Activated naive CD4-positive, alpha-beta T cell treated with Interleukin-2 at 50 U/mL for 16 hours (primary cell): ENCODE measurements at places on chromosomes 2 and 18.
A peak's percentile ranks its signal among the peaks of the same experiment; 100 is the strongest.

GRCh38 chr2:205657579-205657978, 24.7 kb upstream of the NRP2 start:
- no peak for DNase-seq

- no peak for DNase-seq
Observed at GRCh38 chr18:10482985-10483949, 28.8 kb downstream of the APCDD1 start.

DNA sequence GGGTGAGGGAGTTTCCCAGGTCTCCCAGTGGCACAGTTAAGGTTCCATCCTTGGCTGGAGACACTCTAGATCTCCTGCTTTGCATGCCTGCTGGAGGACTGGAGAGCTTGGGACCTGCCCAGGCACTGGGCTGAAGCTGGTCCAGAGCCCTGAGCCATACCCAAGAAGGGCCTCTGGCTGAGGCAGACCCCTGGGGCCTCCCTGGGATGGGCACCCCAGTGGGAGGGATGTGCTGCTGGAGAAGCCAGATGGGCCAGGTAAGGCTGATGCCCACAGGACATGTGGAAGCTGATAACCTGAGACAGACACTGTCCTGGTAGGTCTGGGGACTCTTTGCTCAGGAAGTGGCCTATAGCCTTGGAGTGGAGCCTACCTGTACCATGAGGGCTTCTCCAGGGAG, 160.7 kb downstream of the TFCP2L1 start:
- DNase-seq, result no peak

DNA sequence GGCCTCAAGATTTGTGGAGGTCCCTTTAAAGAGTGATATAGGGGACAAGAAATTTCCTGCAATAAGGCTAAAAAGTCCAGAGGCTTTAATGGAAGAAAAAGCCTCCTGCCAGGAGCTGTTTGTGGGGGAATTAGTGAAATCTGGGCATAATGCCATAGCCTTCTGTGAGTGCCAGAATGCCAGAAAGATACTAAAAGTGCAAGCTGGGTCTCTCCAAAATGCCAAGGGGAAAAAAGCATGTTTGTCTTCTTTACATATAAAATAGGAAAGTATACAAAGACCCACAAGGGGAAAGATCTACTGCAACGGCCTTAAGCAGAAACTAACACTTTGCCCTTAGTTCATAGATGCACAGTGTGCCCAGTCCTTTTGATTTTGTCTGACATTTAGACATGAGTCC, 647.7 kb upstream of the ZNF804A start:
- no peak for DNase-seq

DNA sequence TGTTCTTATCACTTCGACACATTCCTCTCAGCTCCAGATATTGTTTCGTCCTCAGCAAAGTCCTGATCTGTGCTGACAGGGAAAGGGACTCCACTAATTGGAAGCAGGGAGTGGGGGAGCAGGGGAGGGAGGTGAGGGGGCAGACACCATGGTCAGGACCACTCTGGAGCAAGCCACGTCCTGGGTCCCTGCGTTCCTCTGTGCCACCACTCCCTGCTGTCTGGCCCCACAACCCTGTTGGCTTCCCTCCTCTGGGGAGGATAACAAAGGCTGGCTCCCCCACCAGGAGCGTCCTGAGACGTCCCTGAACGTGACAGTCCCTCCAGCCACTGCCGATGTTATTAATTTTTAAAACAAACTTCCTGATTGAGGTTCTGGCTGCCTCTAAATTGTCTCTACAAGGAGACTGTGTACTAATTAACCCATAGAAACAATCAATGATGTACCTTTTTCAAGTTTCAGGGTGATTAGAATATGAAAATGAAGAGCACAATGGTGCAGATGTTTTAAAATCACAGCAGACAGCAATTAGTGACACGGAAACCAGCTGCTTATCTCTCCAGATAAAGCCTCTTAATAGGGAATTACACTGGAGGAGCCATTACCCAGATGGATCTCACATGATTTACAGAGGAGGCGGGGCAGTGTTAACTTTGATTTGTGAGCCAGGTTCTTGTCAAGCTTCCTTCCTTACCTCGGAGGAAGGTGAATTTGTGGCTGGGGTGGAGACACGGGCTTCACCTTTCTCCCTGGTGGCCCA, 257.5 kb downstream of the SETBP1 start:
- no peak for DNase-seq

GRCh38 chr2:153953761-153954160, 82.0 kb downstream of the GALNT13 start:
- no peak for DNase-seq

- DNase-seq, result no peak
Observed at GRCh38 chr2:48398285-48399002, 131.5 kb upstream of the STON1 start.

DNA sequence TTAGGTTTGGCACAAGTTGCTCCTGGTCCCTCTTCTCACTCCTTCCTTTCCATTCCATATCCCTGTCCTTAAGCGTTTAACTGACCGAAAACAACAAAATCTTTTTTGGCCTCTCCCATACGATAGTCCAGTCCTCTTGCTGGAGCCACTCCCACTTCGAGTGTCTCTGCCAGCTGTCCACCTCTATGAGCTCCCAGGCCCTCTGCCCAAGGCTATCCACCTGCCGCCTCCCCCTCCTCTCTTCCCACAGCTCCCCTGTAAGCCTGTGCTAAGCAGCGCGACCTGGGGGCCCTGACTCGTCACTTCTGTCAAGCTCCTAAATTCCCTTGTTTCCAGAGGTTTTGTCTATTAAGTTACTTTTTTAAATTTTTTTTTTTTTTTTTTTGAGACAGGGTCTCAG, 47.0 kb upstream of the FOSL2 start:
- no peak for DNase-seq

DNA sequence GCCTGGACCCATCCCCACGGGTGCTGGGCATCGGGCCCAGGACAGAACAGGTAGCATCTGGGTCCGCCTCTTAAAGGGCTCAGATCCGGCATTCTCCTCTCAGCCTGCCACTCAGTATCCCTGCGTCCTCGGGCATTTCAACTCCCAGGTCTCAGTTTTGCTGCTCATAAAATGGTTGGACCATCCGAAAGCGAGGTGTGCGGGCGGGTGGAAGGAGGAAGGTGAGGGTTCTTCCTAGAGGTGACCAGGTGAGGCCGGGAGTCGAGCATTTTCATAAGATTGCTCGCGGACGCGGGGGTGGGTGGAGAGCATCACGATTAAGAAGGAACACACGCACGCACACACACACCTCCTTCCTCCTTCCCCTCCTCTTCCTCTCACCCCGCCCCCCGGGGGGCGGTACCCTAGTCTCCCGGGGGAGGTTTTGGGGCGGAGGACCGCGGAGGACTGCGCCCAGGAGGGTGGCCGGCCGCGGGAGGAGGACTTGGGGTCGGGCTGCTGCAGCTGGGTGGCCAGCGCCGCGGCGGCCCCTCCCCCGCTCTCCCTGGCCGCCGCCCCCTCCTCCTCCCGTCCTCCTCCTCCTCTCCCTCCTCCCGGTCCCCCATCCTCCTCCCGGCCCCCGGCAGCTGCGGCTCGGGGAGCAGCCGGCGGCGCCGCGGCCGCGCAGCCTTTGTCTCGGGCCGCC, 97.9 kb upstream of the GPR45 start:
- DNase-seq, result peak; percentile 15

GRCh38 chr2:75277111-75277510, 77.8 kb upstream of the TACR1 start:
- DNase-seq, result no peak

GRCh38 chr2:88765154-88765888, 73.8 kb downstream of the RPIA start:
- peak; percentile 22 for DNase-seq

DNA sequence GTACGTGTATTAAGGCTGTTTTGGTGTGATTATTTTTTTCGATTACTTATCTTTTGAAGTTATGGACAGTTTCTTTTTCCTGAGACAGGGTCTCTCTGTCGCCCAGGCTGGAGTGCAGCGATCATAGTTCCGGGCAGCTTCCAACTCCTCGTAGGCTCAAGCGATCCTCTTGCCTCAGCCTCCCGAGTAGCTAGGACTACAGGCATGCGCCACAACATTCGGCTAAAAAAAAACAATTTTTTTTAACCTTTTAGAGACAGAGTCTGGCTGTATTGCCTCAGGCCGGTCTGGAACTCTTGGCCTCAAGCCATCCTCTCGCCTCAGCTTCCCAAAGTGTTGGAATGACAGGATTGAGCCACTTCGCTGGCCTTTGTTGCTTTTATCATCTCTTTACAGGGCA, 945 bp downstream of the HAT1 start:
- DNase-seq, result no peak

- DNase-seq, result no peak
Observed at GRCh38 chr2:66445076-66445924, 10.4 kb downstream of the MEIS1 start.

DNA sequence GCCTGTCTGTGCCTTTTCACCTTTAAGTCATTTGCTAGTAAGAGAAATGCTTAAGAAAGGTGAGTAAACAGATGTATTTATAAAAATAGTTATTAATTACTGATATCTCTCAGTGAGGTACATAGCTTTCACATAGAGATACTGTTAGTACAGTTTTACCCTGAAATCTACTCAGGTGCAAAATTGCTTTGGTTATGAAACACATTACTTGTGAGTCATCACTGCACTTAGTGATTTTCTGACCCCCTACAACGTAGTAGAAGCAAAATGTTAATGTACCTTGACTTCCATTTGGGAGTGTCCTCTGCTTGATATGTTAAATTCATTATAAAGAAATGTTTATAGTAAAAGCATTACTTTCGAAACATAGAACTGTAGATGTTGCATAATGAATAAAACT, 6.5 kb downstream of the GLS start:
- DNase-seq, result no peak

DNA sequence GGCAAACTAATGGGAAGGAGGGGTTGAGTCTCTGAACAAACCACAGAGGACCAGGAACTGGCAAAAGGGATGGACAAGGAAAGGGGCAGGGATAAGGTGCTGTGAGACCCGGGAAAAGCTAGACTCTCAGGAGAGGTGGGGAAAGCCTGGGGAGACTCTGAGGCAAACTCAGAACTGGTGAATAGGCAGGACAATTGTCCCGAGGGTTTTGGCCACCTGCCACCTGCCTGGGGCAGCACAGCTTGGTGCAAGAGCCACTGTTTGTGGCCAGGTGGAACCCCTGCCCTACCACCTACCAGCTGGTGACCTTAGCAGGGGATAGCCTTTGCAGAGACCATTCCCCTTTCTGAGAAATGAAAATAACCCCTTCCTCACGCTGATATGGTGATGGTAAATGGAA, 129.4 kb upstream of the ASB18 start:
- no peak for DNase-seq

DNA sequence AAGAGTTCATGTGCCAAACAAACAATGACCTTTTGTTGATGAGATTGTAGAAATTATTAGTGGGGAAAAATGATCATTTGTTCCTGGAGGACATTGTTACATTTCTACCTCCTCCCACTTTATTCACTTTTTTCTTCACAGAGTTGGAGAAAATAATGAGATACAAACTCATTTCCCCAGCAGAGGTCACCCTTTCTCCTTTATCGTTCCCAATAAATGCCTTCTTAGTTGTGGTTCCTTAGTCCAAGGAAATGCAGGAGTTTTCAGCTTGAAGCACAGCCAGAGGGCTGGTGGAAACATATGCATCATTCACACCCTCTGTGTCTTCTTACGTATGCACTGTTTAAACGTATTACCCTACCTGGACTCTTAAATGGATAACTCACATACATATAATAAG, 108.8 kb downstream of the SLC4A3 start:
- DNase-seq, result no peak

- DNase-seq, result no peak
Observed at GRCh38 chr18:32867936-32868335, 95.1 kb upstream of the KLHL14 start.

DNA sequence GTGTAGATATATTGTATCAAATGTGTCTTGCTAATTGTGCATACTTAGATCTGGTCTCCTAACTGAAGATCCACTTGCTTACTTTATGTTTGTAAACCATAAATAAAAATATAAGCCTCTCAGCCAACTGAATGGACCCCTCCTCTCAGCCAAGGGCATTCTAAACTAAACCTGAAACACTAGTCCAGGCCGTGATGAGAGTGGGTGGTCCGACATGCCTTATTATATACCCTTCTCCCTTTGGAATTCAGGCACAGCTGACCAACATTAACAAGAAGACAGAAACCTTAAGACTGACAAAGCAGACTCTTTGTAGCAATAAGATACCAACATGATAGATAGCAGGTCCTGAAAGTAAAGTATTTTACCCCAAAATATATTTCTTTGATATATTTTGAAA, 64.3 kb upstream of the PLA2R1 start:
- no peak for DNase-seq

GRCh38 chr18:59085126-59085794, 54.4 kb upstream of the SEC11C start:
- no peak for DNase-seq

DNA sequence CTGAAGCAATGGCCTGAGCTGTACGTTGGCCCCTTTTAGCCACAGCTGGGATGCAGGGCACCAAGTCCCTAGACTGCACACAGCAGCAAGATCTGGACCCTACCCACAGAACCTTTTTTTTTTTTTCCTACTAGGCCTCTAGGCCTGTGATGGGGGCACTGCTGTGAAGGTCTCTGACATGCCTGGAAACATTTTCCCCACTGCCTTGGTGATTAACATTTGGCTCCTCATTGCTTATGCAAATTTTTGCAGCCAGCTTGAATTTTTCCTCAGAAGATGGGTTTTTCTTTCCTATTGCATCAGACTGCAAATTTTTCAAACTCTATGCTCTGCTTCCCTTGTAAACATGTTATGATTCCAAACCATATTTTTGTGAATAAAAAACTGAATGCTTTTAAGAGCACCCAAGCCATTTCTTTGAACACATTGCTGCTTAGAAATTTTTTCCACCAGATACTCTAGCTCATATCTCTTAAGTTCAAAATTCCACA, 33.5 kb downstream of the PDE1A start:
- DNase-seq, result no peak

- no peak for DNase-seq
Observed at GRCh38 chr2:215436705-215437565, 1.1 kb upstream of the FN1 start.

GRCh38 chr2:17461087-17461475, 57.2 kb downstream of the RAD51AP2 start:
- DNase-seq, result no peak
